ENCODE measurements at places on chromosomes 13 and 19.

DNA sequence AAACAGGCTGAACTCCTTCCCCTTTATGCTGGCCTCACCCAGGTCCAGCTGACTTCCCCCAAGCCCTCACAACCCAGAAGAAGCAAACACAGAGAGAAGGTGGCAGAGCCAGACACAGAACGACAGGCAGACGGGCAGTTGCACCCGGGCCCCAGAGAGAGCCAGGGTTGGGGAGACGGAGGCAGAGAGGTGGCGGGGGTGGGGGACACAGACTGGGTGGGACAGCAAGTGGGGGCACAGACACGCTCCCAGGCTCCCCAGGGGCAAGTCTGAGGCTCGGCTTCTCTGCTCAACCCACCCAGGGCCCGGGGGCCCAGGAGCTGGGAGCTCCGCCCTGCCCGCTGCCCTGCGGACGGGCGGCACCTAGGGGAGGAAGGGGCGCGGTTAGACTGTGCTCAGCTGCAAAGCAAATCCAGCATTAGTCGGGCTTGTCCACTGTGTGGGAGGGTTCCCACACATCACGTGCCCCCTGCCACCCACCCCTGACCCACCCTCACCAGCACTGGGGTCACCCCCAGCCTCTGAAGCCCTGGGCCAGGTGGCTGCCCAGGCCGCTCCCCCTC is 31.3 kb upstream of the ASF1B start:
- no peak for DNase-seq

DNA sequence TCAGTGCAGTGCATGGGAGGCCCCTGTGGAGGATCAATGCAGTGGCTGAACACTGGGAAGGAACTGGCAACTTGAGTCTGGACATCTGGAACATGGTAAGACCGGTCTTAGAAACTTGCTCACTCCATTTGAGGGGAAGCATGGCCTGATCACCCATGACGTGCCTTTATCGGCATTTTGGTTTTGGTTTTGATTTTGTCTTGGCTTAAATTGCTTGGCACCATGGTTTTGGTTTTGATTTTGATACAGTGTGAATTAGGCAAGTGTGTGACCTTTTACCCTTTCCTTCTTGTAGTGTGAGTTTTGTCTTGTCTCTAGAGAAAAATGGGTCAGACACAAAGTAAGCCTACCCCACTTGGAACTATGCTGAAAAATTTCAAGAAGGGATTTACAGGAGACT is 77.3 kb downstream of the ZNF486 start:
- no peak for DNase-seq

- no peak for DNase-seq
These were observed 581 bp downstream of the CALR start for GRCh38 chr19:12938779-12939601.

DNA sequence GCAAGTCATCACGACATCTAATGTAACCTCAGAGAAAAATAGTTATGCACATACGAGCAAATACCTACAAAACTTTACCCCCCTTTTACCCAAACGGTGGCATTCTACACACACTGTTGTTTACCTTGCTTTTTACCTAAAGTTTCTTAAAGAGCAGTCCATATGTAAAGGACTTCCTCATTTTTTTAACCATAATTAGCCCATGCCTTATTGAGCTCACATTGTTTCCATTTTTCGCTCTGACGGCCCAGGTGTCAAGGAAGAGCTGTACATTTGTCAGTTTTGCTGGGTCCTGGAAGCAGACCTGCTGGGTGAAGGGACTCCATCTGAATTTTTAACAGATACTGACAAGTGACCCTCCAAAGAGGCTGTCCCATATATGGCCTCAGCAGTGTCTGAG is 89.4 kb downstream of the STK24 start:
- no peak for DNase-seq

GRCh38 chr13:36551445-36551844 is 119.2 kb downstream of the CCNA1 start:
- DNase-seq, result no peak

- peak; percentile 44 for DNase-seq
These were observed 102.1 kb upstream of the FNDC3A start for GRCh38 chr13:48873587-48873986.

DNA sequence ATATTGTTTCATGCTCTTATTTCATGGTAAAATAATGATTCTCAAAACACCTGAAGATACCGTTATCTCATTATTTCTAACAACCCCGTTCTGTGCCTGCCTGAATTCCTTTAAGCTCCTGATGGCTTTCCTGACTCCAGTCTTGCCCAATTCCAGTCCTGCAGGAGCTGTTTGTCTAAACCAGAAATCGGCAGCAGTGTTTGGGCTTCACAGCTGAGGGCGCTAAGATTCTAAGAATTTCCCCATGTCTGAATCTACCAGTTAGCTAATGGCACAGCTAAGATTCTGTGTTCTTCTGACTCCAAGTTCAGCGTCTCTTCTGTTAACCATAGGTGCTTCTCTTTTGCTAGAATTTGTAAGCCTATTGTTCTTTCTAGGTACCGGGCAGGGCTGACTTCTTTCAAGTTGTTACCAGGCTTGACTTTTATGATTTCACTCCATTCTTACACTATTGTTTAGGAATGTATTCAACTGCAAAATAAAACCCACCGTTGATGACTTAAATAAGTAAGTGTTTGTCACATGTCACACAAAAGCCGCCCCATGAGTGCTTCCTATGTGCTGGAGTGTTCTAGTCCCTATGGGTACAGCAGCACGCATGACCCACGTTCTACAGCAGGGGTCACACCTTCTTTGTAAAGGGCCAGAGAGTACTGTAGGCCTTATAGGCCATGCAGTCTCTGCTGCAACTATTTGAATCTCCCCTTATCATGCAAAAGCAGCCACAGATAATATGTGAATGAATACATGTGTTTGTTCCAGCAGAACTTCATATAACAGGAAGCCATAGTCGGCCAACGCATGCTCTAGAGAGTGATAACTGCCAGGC is 168.3 kb upstream of the RNF113B start:
- DNase-seq, result no peak

- no peak for DNase-seq
These were observed 66.9 kb upstream of the CLDN10 start for GRCh38 chr13:95485518-95486144.

DNA sequence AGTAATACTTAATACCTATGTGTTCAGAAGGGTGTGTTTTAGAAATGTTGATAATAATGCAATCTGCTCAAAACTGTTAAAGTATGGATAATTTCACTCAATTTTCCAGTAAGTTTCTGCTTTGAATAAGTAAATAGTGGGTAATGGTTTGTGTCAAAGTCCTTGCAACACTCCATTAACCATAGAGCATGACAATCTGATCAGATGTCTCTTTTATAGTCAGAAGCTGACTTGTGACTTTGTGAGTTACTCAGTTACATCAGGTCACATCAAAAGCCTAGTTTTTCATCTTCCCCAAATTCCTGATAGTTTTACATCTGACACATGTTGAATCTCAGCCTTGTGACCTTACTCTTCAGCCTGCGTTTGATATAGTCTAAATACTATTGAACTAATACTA is 338.0 kb downstream of the EFNB2 start:
- no peak for DNase-seq

DNA sequence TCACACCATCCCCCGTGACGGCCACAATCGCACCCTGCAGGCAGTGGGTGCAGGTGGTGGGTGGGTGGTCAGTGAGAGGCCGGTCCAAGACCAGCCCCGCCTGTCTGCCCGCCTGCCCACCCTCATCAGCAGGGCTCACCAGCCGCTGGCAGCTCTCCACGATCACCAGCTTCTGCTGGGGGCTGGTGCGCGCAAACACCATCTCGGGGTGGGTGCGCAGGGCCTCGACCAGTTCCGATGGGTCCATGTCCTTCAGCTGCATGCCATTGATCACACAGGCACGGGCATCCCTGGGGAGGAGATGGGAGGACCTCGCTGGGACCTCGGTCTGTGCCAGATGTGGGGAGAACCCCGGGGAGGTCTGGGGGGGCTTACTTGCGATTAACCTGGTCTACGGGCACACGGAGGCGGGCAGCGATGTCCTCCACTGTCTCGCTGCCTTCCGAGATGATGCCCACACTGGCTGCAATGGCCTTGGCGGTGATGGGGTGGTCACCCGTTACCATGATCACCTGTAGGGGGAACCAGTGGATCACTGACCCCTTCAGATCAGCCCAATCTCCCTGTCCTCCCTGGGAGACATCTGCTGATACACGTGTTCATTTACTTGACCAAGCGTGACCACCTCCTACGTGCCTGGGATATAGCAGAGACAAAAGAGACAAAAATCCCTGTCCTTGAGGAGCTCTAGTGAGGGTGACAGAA is 8.0 kb downstream of the ATP4A start:
- DNase-seq, result peak; percentile 60

DNA sequence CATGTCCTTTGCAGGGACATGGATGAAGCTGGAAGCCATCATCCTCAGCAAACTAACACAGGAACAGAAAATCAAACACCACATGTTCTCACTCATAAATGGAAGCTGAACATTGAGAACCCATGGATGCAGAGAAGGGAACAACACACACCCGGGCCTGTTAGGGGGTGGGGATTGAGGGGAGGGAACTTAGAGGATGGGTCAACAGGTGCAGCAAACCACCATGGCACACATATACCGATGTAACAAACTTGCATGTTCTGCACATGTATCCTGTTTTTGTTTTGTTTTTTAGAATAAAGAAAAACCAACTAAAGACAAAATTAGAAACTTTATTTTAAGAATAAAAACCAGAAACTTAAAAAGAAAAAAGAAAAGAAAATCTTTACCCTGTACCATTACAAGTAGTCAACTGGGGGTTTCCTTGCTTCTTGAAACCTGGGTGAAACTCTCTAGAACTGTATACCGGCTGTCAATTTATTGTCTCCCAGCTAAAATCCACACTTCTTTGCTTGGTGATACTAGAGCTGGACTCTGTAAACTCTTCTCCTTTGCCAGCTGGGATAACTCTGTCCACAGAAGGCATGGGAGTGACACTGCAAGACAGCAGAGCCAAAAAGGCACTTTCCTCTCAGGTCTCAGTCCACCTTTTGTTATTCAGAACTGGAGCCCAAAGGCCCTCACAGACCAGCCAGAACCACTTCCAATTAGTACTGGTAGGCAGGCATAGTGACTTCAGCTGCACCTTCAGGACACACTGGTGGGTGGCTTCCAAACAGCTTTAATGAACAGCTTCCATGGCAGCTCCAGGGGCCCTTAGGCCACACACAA is 9.0 kb downstream of the MICU2 start:
- no peak for DNase-seq

GRCh38 chr19:48746738-48747575 is at the start of gene IZUMO1:
IZUMO1 (minus strand) TSS chr19:48746909; CDS start chr19:48745859, 1,050 bp downstream.
- peak; percentile 91 for DNase-seq

DNA sequence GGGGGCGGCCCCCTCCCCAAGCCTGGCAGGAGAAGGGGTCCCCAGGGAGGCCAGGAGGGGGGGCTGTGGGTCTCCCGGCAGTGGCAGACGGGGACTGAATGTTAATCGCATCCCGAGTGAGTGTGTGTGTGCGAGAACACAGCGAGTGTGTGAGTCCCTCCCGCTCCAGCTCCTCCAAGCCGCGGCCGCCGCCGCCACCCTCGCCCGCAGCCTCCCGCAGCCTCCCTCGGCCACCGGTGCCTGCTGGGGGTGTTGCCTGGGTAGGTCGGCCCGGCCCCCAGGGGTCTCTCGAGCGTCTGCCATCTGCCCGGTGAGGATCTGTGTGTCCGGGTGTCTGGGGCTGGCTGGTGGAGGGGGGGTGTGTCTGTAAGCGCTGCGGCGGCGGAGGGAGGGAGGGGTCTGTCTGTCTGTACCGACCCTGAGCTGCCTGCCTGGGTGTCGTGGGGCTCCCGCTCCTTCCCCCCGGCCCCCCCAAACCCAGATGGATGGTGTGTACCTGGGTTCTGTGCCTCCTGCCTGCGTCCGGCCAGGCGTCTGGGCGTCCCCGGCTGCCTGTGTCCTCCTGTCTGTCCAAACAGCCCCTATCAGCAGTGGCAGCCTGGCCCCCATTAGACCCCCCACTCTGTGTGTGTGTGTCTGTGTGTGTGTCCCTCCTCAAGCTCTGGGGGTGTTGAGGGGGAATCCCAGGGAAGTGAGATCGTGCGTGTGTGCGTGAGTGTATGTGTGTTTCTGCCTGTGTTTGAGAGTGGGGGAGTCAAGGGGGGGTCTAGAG is at the start of gene GRIN2D:
Gene GRIN2D (plus strand): TSS at position 110 of the 772 bp plus-strand sequence. CDS start 4,725 bp downstream, outside the sequence.
- peak; percentile 78 for DNase-seq

DNA sequence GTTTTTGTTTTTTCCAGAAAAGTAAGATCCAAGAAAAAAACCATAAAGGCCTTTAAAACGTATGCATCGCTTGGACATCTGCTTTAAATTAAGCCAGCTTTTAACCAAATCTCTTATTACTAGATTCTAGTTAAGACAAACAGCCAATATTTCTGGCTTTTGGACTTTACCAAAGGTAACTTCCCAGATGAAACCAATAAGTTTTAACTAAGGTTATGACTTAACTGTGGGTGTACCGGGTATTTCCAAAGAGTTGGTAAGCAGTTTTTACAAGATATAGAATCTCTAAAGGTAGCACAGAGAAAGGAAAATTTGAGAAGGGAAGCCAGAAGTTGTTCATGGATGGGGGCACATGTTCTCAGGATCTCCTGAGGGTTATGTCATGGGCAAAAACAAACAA is 34.0 kb downstream of the CEACAM1 start:
- DNase-seq, result no peak

DNA sequence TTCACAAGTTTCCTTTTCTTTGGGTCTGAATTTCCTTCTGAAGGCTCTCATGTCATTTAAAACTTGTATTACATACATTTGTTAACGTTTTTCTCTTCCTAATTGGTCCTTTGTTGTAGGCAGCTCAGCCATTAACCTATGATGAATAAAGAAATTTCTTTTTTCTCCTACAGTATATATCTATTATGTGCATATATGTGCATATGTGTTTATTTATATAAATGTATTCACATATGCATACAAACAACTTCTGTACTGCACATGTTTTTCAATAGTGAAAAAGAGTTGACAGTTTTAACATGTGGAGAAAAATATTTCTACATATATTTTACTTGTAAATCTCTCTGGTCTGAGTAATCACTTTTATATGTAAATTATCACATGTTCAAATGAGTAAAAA is 1674.9 kb upstream of the PCDH20 start:
- DNase-seq, result no peak

DNA sequence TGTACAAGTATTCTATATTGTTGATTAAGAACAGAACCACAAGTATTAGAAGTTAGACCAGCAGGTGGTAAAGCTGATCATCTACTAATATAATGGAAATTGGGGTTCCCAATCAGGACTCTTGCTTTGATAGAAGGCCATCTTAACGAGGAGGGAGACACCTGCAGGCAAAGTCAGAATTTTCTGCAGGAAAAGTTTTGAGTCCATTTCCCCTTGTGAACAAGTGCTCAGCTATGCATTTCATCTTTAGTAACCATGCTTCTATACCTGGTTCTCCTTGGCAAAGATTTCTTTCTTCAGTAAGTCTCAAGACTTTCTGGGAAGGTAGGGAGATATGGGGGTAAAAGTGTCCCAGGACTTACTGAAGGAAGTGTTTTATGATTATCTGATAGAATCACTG is 36.1 kb upstream of the USPL1 start:
- DNase-seq, result no peak

DNA sequence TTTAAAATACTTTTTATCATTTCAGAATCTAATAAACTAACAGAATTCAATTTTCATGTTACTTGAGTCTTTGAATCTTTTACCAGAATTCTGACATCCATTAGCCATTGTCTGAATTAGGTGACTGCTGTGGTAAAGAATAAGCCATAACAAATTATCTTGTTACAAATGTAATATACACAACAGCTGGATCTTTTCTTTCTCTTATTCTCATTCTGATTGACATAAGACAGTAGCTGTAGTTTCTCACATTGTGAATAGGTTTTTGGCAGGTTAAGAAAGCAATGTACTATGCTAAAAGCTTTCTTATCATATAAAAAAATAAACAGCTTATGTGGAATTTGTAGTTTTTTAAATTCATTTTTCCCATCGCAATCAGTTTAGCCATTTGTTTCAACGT is 734.0 kb upstream of the PCDH9 start:
- no peak for DNase-seq
